ENCODE measurements at places on chromosomes 13 and 19. TPM values are rescaled to one million over a fixed set of nuclear protein-coding genes. Genes with fewer than 3 reads are reported as not detected.

GRCh38 chr13:66926851-66927524 is 303.1 kb downstream of the PCDH9 start:
- DNase-seq: no peak

DNA sequence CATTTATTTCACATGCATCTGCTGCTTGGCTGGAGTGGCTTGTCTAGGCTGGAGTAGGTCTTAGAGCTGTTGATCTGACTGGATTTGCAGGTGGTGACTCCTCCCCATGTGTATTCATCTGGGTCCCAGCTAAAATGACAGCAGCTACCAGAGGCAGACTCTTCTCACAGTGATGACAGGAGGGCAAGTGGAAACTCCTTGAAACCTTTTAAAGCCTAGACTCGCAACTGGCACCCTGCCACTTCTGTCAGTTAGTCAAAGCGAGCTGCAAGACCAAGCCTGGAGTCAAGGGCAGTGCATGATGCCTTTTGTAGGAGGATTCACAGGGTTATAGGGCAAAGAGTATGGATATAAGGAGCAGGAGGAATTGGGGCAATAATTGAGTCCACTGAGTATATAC is 65.2 kb downstream of the TEX26 start:
- DNase-seq: no peak

DNA sequence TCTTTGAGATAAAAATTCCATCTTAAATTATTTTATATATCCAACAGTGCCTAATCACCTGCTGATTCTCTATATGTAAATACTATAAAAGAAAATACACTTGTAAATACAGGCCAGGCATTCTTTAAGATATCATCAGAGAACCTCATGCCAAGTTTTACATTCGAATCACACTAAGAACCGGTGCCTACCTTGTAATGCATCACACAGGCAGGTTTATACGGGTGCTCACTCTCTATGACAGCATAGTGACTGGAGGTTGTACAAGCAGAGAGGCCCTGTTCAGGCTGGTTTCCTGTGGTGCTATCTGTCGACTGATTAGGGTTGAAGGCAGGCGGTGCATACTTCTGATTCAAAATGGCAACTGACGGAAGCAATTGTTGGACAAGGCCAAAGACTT is 141.3 kb upstream of the FBXL3 start:
- no peak for DNase-seq

GRCh38 chr13:94178625-94179244 is 300.7 kb downstream of the DCT start:
- DNase-seq: no peak

- no peak for DNase-seq
Observed at GRCh38 chr19:16372065-16372915, 47.7 kb downstream of the KLF2 start.

DNA sequence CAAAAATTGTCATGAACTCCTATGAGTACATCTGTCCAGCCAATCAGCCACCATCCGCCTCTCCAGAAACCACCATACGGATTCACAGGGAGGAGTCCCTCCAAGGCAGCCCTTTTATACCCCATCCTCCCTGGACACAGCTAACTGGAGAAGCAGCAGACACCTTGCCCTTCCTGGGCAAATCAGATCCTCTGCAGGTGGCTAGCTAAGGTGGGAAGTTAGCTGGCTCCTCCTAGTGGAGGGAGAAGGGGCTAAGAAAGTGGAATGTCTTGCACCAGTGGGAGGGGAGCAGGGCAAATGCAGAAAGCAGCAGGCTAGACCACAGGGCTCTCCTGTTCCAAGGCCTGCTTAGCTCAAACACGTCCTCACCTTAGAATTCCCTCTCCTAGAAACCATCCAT is 46.2 kb upstream of the UQCRFS1 start:
- DNase-seq: no peak

- no peak for DNase-seq
Observed at GRCh38 chr13:110520431-110521295, 40.9 kb downstream of the RAB20 start.

GRCh38 chr19:17405250-17406045 is at the start of gene BST2:
TSS of gene BST2 (minus strand) at chr19:17405630. CDS start at chr19:17405575, 55 bp downstream.
- DNase-seq: no peak

DNA sequence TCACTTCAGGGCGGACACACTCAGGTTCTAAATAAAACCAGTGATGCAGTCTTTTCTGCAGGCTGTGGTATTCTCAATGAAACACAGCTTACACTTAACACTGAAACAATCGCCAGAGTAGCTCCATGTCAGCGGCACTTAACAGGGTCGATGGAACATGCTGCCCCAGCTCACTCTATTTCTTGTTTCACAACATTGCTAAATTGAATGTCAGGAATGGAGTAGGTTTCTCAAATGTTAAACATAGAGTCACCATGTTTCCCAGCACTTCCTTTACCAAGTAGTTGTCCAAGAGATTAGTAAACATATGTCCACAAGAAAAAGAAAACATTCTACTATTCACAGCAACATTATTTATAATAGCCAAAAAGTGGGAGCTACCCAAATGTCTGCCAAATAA is 306.9 kb downstream of the SLITRK6 start:
- DNase-seq: no peak

DNA sequence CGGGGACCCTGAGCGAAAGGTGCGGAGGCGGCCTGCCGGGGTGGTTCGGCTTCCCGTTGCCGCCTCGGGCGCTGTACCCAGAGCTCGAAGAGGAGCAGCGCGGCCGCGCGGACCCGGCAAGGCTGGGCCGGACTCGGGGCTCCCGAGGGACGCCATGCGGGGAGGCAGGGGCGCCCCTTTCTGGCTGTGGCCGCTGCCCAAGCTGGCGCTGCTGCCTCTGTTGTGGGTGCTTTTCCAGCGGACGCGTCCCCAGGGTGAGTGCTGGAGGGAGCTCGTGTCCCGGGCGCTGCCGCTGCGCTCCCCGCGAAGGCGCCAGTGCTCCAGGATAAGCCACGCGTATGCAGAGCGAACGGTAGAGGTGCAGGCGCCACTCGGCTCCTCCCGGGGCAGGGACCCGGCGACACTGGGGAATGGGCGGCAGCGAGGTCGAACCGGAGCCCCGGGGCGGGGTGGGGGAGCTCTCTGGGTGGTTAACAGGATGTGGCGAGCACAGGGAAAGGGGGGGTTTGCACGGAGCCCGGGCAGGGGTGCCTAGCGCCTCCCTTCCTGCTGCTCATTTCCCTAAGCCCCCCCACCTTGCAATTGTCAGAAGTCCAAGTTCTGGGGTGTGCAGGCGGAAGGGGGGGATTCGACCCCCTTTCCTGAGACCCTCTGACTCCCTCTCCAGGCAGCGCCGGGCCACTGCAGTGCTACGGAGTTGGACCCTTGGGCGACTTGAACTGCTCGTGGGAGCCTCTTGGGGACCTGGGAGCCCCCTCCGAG is at the start of gene IL27RA:
TSS of gene IL27RA (plus strand) at position 44 of the 762 bp plus-strand sequence. CDS start at position 155, 111 bp downstream.
- DNase-seq: peak; percentile 83

DNA sequence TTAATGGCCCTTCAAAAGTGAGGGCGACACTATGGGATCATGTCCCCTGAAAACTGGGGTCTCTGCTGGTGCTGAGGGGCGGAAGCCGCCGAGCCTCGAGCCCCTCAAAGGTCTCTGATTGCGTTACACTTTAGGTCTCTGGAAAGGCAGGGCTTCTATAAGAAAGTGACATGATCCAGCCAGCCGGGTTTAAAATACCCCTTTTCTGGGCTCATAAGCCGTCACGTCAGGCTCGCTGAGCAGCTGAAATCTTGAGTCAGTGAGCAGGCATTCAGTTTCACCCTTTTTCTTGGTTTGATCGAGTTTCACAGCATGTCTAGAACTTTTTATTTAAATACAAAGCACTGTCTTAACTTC is 600 bp upstream of the HMGB1 start:
- no peak for DNase-seq

- no peak for DNase-seq
Observed at GRCh38 chr19:18428173-18428786, 9.1 kb downstream of the SSBP4 start.

DNA sequence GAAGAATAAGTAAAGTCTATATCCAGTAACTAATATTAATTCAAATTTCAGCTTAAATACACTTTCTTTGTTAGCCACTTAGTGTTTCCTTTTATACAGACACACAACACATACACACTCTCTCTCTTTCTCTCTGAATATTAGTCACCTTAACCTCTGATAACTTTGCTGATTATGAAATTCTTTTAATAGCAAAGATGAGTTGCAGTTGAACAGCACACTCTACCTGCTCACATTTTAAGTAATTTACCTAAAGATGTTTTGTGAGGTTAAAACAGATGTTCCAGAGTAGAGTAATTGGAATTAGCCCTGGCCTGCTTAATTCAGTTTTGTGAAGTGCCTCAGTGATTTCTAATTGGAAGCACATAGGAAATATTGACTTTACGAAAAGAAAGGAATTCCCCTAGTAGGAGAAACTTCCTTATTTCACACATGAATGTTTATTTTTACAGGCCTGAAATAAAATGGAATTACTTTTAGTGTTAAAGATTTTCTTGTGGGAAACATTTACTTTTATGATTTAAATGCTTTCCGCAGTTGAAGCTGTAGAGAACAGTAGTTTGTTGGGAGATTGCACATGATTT is 184.3 kb downstream of the MYO16 start:
- DNase-seq: no peak

GRCh38 chr13:46296921-46297320 is 85.2 kb downstream of the LRRC63 start:
- no peak for DNase-seq

Gene ZNF823
- 3.3 TPM for total RNA-seq

Gene BSPH1
- total RNA-seq: not detected

Gene FGF9
- total RNA-seq: 3.1 TPM

Gene CEACAM8
- not detected for total RNA-seq

Gene UPF1
- total RNA-seq: 140 TPM
